ENCODE measurements at places on chromosomes 4 and X. TPM values are rescaled to one million over a fixed set of nuclear protein-coding genes. Genes with fewer than 3 reads are reported as not detected.

Gene CTAG2
- not detected for total RNA-seq

Gene SLC2A9
- 2.1 TPM for total RNA-seq

Gene SGMS2
- total RNA-seq: 32.3 TPM

Gene P2RY8
- total RNA-seq: not detected

Gene POLN
- 5.5 TPM for total RNA-seq

Gene PRPS2
- 70.3 TPM for total RNA-seq

Gene FBXW7
- 56.3 TPM for total RNA-seq

Gene ASMT
- total RNA-seq: not detected

Gene IQCM
- not detected for total RNA-seq

Measured in melanocyte of skin (primary cell).